ENCODE measurements at places on chromosomes 5 and 9.

GRCh38 chr5:73031839-73032238 lies 76.0 kb downstream of the FCHO2 start:
- no peak for DNase-seq

GRCh38 chr5:168978015-168978414 lies 322.9 kb downstream of the SLIT3 start:
- no peak for DNase-seq

GRCh38 chr9:135785013-135785575 lies 83.1 kb downstream of the KCNT1 start:
- no peak for DNase-seq

GRCh38 chr5:5198815-5199214 lies 58.7 kb downstream of the ADAMTS16 start:
- DNase-seq = no peak

GRCh38 chr5:167440846-167441245 lies 850.6 kb upstream of the WWC1 start:
- no peak for DNase-seq

DNA sequence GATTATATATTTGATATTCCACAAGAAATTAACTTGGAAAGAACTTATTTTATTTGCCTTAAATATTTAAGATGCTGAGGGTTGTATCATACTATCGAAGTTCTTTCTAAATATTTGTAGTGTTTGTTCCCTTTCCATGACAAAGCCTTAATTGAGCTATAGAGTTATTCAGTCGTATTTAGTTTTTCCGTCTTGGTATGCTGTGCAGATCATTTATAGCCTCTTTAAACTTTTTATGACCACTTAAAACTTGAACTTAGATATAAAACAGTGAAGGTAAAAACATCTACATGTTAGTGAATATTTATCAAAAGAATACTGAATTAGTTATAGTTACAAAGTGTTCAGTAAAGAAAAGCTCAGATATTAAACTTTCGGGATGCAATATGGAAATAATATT lies 74.4 kb downstream of the PARP8 start:
- no peak for DNase-seq

DNA sequence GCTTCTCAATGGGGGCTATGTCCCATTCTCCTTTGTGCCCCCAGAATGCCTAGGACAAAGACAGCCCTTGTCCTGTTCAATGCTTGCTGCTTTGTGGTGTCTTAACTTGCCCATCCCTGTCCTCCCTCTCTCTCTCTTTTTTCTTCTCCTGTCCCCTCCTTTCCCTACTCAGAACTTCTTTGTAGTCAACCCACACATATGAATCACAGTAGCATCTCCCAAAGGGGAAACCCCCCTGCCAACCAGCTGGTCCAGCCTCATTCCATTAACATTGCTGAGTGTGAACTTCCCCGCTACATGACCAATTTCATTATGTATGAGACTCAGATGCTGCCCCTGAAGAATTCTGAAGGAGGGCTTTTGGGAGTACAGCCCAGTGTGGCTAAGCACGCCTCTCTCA lies 408.3 kb downstream of the ENC1 start:
- no peak for DNase-seq

GRCh38 chr5:173902743-173903142 lies 14.6 kb downstream of the CPEB4 start:
- no peak for DNase-seq

- no peak for DNase-seq
Observed at GRCh38 chr5:177491429-177491945, 5.9 kb downstream of the PDLIM7 start.

- peak; percentile 16 for DNase-seq
Observed at GRCh38 chr9:134781591-134782302, 98.9 kb upstream of the FCN2 start.

- no peak for DNase-seq
Observed at GRCh38 chr5:154373326-154373725, 72.5 kb upstream of the SAP30L start.

DNA sequence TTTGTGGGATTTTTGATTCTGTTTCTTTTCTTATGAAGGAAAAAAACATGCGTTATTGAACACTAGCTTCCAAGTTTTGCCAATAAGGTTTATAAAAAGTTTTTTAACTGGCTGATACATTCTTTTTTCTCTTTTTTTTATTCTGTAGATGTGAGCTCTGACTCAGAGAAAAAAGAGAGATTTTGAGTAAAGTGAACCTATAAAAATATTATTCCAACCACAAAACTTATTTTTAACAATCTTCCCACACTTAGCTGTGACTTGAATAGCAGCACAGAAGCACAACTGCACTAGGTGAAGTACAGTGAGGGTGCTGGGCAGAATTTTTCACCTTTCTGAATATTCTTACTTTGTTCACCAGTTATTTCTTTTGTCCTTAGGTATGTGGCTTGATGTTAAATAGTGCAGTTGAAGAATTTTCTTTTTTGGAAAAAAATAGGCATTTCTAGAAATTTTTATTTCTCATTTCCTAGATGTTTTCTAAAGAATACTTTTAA lies 41.6 kb downstream of the CHSY3 start:
- no peak for DNase-seq

- DNase-seq = peak; percentile 41
Observed at GRCh38 chr5:149035372-149035790, 27.5 kb downstream of the SH3TC2 start.

DNA sequence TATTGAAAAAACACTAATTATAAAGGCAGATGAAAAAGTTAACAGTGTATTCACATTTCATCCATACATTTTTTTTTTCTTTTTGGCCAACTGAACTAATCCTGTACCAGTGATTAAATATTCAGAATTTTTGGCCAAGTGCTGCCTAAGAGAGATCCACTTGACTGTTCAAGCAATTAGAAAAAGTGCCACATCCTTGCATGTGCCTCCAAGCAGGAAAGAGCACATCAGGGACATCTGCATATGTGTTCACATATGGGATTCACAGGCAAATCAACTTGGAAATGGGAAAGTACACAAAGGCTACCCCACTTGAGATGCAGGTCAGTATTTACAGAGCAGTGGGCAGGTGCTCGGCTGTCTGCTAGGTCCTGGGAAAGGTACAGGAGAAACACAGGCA lies 163.3 kb upstream of the LHFPL2 start:
- no peak for DNase-seq

DNA sequence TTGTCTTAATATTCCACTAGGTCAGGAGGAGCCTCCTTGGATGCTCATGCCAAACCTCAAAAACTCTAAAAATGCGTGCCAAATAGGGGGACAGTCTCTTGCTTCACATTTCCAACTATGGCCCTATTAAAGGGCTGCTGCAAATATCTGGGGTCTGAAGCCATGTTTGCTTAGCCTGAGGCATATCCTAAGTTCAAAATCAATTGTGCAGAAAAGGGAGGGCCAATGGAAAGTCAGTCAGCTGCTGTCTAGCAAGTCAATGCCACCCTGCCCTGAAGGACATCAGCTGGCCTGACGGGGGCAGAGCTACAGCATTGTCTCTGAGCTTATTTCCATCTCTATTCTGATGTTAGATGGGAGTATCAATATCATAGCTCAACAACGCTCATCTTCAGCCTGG lies 93.6 kb downstream of the SH3TC2 start:
- no peak for DNase-seq

DNA sequence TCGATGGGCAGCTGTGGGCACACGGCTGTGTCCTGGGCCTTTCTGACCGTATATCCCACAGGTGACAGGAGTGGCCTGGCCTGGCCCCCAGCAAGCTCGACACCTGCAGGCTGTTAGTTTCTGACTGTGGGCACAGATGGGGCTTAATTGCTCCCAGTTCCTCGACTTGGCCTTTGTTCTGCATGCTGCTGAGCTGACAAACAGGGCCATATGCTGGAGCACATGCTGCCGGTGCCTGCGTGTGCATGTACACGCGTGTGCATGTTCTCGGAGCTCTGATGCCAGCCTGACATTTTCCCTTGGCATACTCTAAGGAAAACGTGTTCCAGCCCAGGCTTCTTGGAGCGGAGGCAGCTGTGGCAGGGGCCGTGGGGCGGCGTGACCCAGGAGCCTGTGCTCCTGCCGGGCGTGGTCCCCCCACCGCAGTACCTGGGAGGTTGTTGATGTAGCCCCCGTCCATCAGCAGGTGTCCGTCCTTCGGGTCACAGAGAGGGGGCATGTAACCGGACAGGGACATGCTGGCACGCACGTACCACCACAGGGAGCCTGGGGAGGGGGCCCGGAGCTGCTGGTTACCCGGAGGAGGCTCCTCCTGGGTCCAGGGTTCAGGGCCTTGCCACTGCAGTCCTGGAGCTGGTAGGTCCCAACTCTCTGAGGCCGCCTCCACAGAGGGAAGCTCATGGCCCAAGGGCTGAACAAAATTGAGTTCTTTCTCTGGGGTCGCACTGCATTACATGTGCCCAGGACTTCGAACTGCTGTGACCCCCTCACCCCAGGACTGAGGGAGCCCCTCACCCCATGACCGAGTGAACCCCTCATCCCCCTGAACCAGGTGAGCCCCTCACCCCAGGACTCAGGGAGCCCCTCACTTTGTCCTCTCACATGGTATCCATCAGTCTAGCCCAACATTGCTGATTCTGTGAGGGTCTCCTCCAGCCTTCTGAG lies 4.1 kb upstream of the NSMF start:
- no peak for DNase-seq

DNA sequence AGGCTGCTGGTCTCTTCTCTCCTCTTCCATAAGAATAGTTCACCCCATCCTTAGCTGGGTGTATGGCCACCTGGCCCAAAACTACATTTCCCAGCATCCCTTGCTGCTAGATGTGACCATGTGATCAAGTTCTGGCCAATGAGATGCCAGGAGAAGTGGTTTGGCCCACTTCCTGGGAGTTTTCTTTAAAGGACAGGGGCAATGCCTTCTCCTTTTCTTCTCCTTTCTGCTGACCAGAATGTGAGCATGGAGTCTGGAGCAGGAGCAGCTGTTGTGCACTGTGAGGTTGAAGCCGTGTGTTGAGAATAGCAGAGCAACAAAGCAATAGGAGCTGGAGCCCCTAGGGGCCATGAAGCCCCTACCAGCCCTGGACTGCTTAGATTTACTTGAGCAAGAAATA lies 36.8 kb downstream of the C9orf50 start:
- no peak for DNase-seq

DNA sequence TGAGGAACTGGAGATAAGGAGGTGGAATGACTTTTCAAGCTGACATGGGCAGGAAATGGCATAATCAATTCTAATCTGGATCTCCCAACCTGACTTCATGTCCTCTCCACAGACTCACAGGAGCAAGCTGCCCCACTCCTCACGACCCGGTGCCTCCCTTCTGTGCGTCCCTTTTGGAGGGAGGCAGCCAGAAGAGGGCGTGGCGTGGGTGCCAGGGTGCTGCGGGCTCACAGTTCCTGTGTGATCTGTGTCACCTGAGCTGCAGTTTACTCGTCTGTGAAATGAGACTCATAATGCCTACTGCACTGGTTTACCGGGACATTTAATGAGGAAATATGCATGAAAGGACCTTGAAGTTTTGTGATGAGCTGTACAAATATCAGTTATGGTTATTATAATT lies 207.4 kb downstream of the DAB2IP start:
- no peak for DNase-seq

GRCh38 chr5:65263321-65263720 lies 218.4 kb downstream of the ADAMTS6 start:
- no peak for DNase-seq

DNA sequence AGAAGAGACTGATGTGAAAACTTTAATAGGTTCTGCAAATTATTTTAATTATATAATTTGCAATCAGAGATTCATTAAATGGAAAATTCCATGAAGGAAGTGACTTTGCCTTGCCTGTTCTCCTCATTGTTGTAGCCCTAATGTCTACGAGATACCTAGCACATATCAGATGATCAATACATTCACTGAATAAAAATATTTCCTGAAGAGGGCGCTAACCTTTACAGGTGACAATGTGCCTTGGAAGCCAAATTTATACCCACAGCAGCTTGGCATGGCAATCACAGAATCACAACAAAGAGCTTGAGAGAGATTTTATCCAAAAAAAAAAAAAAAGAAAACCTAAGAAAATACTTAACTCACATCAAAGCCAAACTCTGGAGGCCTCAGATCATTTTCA lies 17.4 kb downstream of the HAUS6 start:
- no peak for DNase-seq
